ENCODE measurements at places on chromosomes 5 and 9.

DNA sequence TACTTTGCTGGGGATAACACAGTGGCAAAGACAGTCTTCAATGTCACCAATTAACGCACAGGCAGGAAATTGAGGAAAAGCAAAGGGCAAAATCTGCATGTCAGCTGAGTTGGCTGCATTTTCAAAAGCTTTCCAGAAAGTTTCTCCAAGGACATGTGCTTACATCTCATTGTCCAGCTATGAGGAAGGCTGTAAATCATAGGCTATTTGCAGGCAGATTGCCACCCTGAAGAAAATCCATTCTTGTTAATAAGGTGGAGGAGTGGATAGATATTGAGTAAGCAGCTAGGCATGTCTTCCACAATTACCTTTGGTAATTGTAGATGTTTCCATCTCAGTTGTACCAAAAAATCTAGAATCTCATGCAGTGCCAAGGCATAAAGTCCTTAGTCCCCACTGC lies 278.0 kb upstream of the NUDT12 start:
- DNase-seq: no peak

DNA sequence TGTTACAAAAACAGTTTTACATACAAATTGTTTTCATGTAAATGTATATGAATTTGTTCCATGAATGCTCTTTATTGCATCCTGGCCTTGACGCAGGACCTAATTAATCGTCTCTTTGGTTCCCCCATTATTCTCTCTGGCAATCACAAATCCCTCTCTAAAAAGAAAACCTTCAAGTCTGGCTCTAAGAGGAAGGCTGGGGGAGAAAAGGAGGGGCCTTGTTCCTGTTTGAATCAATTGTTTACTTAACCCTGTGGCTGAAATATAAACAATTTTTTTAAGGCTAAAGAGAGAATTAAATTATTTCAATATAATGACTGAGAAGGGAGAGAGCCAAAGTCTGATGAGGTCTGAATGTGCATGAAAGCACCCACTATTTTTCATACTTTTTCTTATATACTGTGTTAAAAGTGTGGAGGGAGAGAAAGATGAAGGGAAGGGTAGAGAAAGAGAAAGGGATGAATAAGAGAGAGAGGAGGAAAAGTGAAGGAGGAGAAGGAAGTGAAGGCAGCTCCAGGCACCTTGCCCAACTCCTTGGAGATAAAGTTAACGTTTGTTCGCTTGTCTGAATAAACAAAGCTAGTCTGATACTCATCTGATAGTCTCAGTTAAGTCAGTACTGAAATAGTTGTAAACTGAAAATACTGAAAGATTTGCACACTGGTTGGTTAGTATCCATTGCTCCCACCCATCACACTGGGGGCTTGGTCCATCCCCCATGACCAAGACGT lies 116.4 kb upstream of the SPDL1 start:
- no peak for DNase-seq

- peak; percentile 76 for DNase-seq
These were observed 19.8 kb upstream of the NSD1 start for GRCh38 chr5:177113566-177114424.

DNA sequence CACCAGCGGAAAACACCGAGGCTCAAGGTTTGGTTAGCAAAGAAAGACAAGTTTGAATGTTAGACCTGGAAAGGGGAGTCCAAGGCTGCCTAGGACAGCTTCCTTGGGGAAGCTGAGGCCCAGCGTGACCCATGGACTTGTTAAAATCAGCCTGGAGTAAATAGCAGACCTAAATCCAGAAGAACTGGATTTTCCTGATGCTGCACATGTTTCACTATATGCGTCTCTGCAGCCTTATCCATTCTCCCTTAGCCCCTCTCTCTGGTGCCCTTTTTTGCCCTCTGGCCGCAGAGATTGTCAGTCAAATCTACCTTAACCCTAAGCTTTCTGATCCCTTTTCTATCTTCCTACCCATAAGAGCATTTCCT lies 119.9 kb downstream of the NTRK2 start:
- no peak for DNase-seq

DNA sequence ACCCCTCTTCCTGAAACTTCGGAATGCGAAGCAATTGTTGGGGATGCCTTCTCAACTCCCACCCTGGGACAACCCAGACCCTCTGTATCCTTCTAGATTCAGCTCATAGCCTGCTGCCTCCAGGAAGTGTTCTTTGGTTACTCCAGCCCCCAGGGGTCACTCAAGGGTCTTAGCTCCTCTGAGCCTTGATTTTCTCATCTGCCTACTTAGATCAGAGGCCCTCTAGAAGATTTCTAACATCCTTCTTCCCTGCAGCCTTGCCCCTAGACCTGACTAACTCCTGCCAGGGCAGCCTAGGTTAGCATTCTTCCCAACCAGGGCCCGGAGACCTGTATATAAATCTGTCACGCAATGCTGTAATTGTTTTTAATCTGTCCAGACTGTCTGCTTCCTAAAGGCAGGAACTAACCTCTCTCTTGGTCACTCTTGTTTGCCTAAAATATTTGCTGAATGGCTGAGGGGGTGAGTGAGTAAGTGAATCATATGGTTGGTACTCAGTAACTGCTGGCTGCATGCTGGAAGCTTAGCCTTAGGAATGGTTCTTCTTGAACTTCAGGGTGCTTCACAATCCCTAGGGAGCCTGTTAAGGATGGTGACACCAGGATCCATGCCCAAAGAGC lies 8.2 kb downstream of the GALNT10 start:
- DNase-seq: no peak

DNA sequence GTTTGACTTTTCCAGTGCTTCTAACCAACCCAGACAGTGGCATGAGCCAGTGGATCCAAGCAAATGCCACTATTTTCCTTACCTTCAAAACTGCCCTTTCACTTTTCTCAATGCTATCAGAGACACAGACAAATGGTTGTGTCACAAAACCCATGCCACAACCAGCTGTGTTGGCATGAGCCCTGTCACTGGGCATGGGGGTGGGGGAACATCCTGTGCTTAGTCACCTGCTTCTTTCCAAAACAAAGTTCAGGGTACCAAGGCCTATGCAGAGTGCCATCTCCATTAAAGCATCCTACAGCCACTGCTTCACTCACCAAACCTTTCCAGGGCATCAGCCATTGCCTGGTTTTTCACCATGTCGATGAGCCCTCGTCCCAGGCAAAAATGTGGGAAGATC lies 30.1 kb downstream of the NIPSNAP3B start:
- DNase-seq: no peak

DNA sequence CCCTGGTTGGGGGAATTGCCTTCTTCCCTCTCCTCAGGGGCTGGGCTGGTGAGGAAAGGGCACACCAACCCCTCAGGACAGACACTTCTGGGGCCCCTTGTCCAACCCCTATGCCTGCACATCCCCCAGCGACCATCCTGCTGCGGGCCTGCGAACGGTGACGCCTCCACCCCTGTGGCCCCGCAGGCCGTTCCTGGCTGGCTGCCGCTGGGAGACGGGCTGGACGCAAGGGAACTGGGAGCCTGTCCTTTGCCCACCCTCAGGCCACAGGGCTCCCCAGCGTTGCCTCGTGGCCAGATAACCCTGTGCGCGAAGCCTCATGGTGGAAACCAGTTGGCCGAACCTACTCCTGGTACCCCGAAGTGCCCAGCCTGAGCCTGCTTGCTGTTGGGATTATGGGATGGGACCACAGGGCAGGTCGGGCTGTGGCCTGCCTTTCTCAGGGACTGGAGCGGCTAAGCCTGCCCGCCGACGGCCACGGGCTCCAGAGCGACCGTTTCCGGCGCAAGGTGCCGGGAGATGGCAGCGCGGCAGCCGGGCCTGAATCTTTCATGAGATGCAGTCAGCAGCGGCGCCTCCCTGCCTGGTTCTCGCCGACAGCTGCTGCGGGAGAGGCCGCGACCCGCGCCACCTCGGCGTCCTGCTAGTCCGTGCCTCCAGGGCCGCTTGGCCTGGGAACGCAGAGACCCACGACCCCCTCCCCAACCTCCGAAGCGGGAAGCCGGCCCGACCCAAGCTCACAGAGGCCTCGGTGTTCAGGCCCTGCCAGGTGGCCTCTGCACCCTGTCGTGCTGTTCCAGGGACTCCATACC lies 6.5 kb upstream of the PITX1 start:
- no peak for DNase-seq
